Progenitor cell of endocrine pancreas (in vitro differentiated cells): ENCODE measurements at places on chromosomes 4 and X. TPM values are rescaled to one million over a fixed set of nuclear protein-coding genes. Genes with fewer than 3 reads are reported as not detected.

BMX gene
- total RNA-seq: not detected in 2 replicates

GRCh38 chr4:111066001-111066400, 443.1 kb upstream of the PITX2 start:
- no peaks in the 10 kb centered on the region for H3K4me1 ChIP-seq
- H3K27ac ChIP-seq: no peak overlapping the region
- H3K36me3 ChIP-seq: no peaks in the 10 kb centered on the region
- no peaks in the 10 kb centered on the region for H3K27me3 ChIP-seq

DNA sequence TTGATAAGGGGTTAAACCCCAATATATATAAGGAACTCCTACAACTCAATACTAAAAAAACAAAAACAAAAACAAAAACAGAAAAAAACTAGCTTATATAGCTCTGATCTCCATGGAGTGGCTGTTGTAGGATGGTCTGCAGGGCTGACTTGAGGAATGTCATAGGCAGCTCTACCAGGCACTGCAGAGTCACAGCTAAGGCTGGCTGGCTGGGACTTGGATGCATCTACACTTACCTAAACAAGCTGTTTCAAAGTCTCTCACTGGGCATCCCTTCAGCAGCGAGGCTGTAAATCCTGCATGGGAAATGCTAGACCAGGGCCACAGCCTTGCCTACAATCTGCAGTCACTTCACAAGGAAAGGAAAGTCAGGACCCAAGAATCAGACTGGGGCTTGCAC, 61.3 kb downstream of the HOPX start:
- no peak overlapping the region for H3K27ac ChIP-seq
- peaks cover 1% of the 10 kb centered on the region for H3K36me3 ChIP-seq
- H3K4me3 ChIP-seq: no peak overlapping the region
- no peaks in the 10 kb centered on the region for H3K4me1 ChIP-seq
- no peak for DNase-seq

LONRF3 gene
- total RNA-seq: 0.96 and 1.5 TPM in 2 replicates

KLF8 gene
- total RNA-seq: 4.7 and 4.8 TPM in 2 replicates

DNA sequence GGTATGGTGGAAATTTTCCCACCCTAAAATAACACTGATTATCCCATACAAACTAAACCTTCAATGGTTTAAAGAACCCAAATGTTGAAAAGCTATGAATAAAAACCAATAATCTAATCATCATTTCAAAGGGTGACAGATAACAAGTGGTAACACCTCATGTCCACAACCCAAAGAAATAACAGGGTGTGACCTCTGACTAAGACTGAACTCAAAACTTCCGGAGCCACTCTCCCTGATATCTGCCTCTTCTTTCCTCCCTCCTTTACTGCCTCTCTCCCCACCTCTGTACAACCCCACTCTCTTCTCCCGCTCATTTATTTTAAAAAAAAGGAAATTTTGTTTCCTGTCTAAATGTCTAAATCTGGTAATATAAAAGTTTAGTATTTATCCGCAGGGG, 11.5 kb downstream of the FBXW7 start:
- H3K4me3 ChIP-seq: no peak overlapping the region
- peak overlapping the region; percentile 47 for H3K27ac ChIP-seq
- peaks cover 44% of the 10 kb centered on the region for H3K4me1 ChIP-seq
- peaks cover 14% of the 10 kb centered on the region for H3K36me3 ChIP-seq
- no peaks in the 10 kb centered on the region for H3K27me3 ChIP-seq
